ENCODE measurements at places on chromosomes 11 and 22.

DNA sequence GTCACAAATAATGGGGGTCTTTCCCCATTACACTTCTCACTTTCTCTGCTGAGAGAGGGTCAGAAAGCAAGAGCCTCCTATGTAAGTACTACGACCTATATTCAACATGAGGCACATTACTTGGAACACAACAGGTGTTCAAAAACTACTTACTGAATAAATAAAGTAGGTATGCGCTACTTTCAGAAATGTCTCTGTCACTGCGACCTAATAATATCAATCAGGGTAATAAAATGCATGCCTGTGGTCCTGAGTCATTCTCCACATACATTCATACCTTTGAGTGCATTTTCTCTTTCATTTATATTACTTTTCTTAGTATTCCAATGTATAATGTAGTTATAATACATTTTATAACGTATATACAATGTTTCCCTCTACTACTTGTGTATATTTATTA is 838.9 kb downstream of the DLG2 start:
- H3K27ac ChIP-seq = no peak overlapping the region
- no peaks in the 10 kb centered on the region for H3K4me1 ChIP-seq
- H3K36me3 ChIP-seq = no peaks in the 10 kb centered on the region
- H3K27me3 ChIP-seq = no peaks in the 10 kb centered on the region
- DNase-seq = no peak
- H3K4me3 ChIP-seq = no peak overlapping the region

- H3K27me3 ChIP-seq = no peaks in the 10 kb centered on the region
- H3K4me1 ChIP-seq = no peaks in the 10 kb centered on the region
- no peak for DNase-seq
Measured at GRCh38 chr11:131669401-131669780, 299.0 kb downstream of the NTM start.

DNA sequence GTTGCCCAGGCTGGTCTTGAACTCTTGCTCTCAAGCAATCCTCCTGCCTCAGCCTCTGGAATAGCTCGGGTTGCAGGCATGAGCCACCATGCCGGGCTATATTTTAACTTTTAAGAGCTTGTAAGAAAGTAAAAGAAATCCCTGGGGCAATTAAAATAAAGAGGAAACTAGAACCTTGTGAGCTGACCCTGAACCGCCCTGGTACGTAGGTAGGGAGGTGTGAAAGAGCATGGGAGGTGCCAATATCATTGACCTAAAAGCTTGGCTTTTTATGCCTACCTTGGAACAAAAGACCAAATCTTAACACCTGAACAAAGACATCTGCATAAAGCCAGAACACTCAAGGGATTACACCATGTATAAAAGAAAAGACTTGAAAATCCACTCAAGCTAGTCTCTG is 595.1 kb downstream of the SOX6 start:
- H3K36me3 ChIP-seq = no peaks in the 10 kb centered on the region
- H3K4me1 ChIP-seq = no peaks in the 10 kb centered on the region
- no peak overlapping the region for H3K27ac ChIP-seq
- no peak for DNase-seq
- no peaks in the 10 kb centered on the region for H3K27me3 ChIP-seq
- H3K4me3 ChIP-seq = no peak overlapping the region

- H3K36me3 ChIP-seq = no peaks in the 10 kb centered on the region
- no peak overlapping the region for H3K27ac ChIP-seq
- H3K27me3 ChIP-seq = peaks cover 2% of the 10 kb centered on the region
- no peak overlapping the region for H3K4me3 ChIP-seq
- H3K4me1 ChIP-seq = peaks cover 1% of the 10 kb centered on the region
Measured at GRCh38 chr11:122098261-122098980, 17.6 kb downstream of the BLID start.

All from iPS DF 6.9 (cell line).